A673 (cell line): ENCODE measurements at places on chromosomes 4 and X. TPM values are rescaled to one million over a fixed set of nuclear protein-coding genes. Genes with fewer than 3 reads are reported as not detected.

- DNase-seq = no peak
Observed at GRCh38 chrX:19811807-19812604, 75.4 kb downstream of the SH3KBP1 start.

DNA sequence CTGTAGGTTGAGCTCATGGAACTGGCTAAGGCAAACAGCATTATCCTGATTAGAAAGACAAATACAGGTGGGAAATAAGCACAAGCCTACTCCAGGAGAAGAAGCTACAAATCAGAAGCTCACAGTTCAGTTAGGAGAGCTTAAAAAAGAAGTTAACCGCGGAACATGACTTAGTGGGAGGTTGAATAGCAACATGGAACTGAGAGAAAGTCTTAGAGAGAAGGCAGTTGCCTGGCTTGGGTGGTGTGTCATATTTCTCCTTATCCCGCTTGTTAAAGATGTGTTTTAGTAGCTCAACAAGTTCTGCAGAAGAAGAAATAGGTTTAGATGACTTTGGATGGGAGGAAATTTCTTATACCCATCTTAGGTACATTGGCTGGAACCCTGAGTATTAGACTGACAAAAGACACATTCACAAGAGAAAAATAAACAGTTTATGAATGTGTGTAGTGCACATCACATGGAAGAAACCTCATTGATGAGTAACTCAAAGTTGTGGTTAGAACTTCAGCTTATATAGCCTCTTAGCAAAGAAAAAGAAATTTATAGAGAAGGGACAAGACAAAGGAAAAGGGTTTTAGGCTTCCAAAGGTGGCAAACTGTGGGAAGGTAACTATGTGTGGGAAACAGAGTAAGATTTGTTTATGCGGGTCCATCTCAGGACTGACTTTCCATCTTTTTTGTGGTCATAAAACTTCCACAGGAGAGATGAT lies 37.4 kb upstream of the RXFP1 start:
- no peak for DNase-seq

Gene MAGEA1
- total RNA-seq = not detected in 2 replicates

Gene XPNPEP2
- total RNA-seq = not detected in 2 replicates

DNA sequence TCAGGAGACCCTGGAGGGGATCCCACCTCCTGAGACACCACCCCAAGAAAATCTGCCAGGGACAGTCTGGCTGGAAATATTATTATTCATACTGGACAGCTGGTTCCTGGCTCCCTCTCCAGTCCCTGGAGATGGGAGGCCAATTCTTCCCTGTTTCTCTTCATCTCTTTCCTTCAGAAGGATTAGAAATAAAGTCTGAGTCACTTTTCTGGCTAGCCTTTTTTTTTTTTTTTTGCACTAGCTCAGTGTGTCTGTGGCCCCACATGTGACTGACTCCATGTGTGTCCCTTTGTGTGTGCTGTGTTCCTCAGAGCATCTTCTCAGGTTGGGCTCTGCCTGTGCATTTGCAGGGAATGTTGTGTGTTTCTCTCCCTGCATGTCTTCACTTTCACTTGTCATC lies 1.8 kb upstream of the FRMPD3 start:
- no peak for DNase-seq

DNA sequence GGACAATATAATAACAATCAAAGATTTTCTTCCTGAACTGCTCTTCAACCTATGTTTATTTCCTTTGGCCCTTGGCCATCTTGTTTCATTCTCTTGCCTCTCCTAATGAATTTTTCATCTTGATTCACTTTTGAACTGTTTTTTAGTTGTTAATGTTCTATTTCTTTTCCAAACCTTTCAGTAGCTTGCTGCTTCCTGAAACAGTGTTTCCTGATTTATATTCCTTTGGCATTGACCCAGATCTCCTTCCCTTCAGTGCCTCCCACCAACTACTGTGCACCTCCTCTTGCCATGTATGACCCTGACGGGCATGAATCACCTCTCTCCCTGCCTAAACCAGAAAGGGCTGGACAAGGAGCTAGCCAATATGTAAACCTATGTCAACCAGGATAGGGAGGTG lies 25.6 kb upstream of the SPP1 start:
- peak; percentile 5 for DNase-seq

DNA sequence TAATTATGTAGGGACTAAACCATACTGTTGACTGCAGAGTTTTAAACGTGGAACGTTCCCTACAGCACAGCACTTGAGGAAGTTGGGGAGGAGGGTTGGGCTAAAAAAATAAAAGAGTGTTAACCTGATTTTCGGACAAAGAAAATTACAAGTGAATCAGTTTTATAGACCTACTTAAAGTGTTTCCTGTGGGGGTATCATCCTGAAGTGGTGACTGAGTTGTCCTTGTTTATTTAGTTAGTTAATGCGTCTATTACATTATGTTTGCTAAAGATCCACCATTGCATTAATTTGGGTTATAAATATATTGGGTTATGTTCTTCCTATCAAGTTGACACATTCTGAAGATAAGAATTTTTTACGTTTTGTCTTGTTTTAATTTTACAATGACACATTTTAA lies 14.7 kb downstream of the UNC5C start:
- no peak for DNase-seq

Gene GLRB
- 5.1 and 5.8 TPM in 2 replicates for total RNA-seq

DNA sequence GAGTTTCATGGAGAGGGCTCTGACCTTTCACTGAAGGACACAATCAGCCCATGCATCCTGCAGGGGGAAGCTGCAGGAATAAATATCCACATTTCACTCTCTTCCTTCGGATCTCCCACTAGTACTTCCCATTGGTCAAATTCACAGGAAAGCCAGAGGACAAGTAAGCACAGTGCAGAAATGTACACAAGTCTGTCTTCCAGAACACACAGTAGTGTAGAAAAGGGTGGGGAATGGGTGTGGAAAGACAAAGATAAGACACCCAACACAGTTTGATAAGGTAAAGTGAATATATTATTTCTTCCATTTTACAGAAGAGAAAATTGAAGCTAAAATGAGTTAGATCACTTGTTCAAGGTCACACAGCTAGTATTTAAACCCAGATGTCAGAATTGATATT lies 81.1 kb upstream of the PCDH19 start:
- DNase-seq = no peak

Gene IL2RG
- total RNA-seq = 2.8 and 3.0 TPM in 2 replicates

GRCh38 chr4:121555315-121556107 lies 141.3 kb downstream of the ANXA5 start:
- no peak for DNase-seq

Gene ARX
- total RNA-seq = 32.0 and 44.4 TPM in 2 replicates

DNA sequence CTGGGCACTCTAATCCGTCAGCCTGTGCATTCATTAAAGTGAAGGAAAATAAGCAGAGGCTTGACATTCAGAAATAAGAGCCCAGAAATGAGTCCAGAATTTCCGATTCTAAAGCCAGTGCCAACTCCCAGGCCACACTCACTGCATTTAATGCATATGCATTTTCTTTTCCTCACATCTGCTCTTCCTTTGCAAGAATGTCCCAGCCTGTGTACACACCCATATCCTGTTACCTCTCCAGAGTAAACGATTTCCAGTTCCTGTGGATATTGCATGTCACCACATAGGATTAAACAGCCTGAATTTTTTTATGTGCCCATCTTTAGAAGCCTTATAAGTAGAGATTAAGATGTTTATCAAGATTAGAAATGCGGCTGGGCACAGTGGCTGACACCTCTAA lies 27.5 kb downstream of the ARX start:
- peak; percentile 76 for DNase-seq

- no peak for DNase-seq
Observed at GRCh38 chr4:122814426-122814825, 12.2 kb upstream of the FGF2 start.

DNA sequence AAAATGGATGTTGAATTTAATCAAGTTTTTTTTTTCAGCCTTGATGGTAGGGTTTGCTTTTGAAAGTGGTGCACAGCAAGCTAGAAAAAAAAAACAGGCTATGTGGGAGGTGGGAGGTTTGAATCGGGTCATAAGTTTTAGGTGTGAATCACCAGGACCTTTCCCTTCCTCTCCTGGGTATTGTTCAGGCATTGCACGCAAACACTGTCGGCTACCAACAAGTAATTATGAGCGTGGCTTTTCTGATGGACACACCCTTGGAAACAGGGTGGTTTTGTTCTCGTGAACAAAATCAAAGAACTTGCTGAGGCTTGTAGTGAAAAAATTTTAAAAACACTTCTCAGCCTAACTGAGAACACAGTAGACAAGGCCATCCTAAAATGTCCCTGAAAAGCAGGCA lies 18.1 kb downstream of the PIR start:
- DNase-seq = no peak

DNA sequence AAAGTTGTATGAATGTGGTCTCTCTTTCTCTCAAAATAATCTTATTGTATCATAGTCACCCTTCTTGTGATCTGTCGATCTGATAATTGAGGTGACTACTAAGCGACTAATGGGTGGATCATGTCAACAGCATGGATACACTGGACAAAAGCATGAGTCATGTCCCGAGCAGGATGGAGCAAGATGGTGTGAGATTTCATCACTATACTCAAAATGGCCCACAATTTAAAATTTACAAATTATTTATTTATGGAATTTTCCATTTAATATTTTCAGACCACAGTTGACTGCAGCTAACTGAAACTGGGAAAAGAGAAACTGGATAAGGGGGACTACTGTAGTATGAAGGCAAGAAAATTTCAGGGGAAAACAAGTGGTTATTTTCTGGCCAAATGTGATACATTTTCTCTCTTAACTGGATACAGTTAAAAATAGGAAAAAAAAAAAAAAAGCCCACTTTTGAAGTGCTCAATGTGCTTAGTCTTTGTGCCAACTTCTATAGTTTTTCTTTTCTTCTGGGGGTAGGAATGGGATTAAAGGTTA lies 25.3 kb downstream of the FAM241A start:
- DNase-seq = peak; percentile 42

GRCh38 chr4:100288811-100289529 lies 98.7 kb upstream of the DDIT4L start:
- no peak for DNase-seq

DNA sequence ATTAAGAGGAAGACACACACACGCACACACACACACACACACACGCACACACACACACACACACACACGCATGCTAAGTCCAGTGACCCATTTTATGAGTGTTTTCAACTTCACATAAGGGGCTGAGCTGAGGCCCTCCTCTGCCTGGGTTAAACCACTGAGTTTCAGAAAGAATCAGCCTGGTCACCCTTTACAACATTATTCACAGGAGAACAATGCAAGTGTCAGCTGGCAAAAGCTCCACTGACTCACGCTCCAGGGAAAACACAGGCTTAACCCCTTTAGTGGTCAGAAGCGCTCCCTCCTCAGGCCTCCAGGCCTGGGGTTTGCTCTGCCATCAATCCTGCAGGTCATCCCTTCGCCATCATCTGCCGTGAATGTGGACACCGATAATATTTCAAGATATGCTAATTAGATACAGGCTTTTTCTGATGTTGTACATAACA lies 46.9 kb downstream of the ACOX3 start:
- no peak for DNase-seq

DNA sequence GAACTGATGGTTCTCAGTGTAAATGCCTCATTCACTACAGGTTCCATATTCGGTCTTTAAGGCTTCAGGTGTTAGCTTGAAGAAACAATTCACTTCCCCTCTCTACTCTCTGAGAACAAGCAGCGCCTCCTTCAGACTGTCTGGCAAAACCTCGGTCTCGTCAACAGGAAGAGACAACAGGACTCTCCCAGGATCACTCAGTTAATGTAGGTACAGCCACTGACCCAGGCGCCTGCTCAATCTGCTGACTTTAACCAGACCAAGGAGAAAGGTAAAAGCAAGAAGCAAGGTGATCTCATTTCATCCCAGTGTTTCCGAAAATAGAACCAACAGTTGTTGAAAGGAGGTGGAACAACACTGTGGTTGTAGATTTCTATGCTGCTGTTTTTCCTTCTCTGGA lies 102.2 kb downstream of the SLC2A9 start:
- no peak for DNase-seq

Gene SUPT20HL2
- total RNA-seq = not detected in 2 replicates

GRCh38 chr4:6962211-6963041 lies 52.8 kb downstream of the TBC1D14 start:
- DNase-seq = no peak

Gene GPR173
- 5.3 and 5.9 TPM in 2 replicates for total RNA-seq

Gene ANK2
- total RNA-seq = 11.8 and 12.7 TPM in 2 replicates

DNA sequence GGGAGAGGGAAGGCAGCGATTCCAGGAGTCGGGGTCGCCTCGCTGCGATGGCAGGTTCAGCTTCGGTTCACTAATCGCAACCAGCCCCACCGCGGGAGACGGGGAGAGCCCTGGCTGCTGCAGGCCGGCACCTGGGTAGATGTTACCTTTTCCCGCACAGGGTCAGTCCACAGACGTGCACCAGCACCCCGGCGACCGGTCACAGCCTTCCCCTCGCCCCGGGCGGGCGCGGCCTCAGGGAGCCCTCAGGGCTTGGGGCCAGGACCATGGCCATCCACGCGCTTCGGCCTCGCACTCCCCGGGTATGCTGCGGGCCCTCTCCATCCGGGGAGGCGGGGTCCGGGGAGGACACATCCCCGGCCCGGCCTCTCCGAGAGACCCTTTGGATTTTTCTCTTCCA lies 26.1 kb upstream of the EXOC1L start:
- no peak for DNase-seq

DNA sequence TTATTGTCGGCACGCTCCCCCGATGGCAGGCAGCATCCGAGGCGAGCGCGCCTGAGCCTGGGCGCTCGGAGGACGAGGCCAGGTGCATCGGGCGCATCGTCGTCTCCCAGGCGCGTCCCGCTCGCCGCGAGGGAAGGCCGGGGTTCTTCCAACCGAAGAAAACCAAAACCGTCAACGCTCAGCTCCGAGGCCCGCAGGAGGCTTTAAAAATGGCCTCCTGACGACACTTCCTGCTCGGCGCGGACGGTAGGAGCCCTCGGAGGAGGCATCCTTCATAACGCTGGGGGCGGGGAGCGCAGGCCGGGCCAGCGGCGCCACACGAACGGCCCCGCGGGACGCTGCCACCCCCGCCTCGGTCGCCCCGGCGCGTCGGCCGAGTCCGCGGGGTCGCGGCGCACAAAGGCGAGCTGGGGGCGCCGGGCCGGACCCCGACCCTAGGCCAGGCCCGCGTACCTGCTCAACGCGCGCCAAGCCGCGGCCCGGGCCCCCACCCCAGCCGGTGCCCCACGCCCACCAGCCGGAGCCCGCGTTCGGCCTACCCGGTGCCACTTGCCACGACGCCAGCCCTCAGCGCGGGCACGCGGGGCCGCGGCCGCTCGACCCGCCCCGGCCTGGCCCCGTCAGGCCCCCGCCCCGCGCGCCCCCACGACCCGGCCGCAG lies 501 bp downstream of the ZNF518B start:
- DNase-seq = no peak

Gene FGFBP1
- not detected in 2 replicates for total RNA-seq

Gene LNX1
- total RNA-seq = 0.33 TPM in 1 of 2 replicates, not detected in the other

Gene STK32B
- total RNA-seq = 14.2 and 15.1 TPM in 2 replicates

Gene GYPA
- not detected in 2 replicates for total RNA-seq

- no peak for DNase-seq
Observed at GRCh38 chr4:168674077-168674747, 177.4 kb downstream of the PALLD start.

DNA sequence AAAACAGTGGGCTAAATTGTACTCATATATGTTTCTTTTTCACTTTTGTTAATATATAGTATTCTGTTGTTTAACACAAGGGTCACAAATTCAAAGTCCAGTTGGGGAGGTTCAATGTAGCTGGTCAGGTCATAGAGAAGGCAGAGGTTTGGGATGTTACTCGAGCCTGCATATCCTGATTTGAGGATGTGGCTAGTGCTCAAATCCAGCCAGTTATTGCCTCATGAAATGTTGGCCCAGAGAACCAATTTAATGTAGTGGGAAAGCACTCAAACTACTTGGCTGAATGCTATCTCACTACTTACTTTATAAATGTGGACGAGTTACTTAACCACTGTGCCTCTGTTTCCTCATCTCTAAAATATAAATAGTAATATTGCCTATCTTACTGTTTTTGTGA lies 12.5 kb downstream of the USO1 start:
- no peak for DNase-seq

GRCh38 chr4:119748853-119749252 lies 120.2 kb upstream of the PDE5A start:
- no peak for DNase-seq
